ENCODE measurements at places on chromosomes 1 and 21. TPM values are rescaled to one million over a fixed set of nuclear protein-coding genes. Genes with fewer than 3 reads are reported as not detected.
A peak's percentile ranks its signal among the peaks of the same experiment; 100 is the strongest.

The CELA2B gene
- not detected for total RNA-seq

The POU2F1 gene
- total RNA-seq = 48.6 TPM

The COA7 gene
- 7.3 TPM for total RNA-seq

The FCRL1 gene
- not detected for total RNA-seq

The S100A14 gene
- total RNA-seq = 112 TPM

The ELF3 gene
- 55.2 TPM for total RNA-seq

The ZNF683 gene
- not detected for total RNA-seq

The B3GALT6 gene
- total RNA-seq = 35.4 TPM

The CRYAA gene
- total RNA-seq = not detected

DNA sequence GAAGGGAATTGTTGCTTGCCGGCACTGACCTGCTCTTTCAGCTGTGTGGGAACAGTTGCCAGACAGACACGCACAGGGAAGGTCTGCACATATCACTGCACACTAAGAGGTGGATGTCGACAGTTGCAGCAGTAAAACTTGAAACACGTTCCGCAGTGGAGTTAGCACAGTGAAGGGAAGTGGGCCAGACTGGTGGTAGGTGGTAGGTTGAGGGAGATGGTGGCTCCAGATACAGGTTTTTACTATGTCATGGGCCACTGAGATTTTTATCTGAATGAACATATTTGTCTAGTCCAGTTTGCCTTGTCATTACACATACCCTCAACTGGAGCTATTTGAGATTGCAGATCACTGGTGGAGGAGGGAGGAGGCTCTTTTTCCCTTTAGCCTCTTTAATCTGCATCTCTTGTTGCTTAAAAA lies 13.5 kb downstream of the MRPS6 start:
- DNase-seq = no peak
- peaks cover 14% of the 10 kb centered on the region for H3K4me1 ChIP-seq
- no peaks in the 10 kb centered on the region for H3K27me3 ChIP-seq
- H3K4me3 ChIP-seq = no peak overlapping the region
- peaks cover 80% of the 10 kb centered on the region for H3K36me3 ChIP-seq

GRCh38 chr21:33391656-33392055 lies 11.6 kb upstream of the IFNGR2 start:
- no peaks in the 10 kb centered on the region for H3K27me3 ChIP-seq
- no peaks in the 10 kb centered on the region for H3K4me1 ChIP-seq
- no peak for DNase-seq
- no peaks in the 10 kb centered on the region for H3K36me3 ChIP-seq
- no peak overlapping the region for H3K27ac ChIP-seq

DNA sequence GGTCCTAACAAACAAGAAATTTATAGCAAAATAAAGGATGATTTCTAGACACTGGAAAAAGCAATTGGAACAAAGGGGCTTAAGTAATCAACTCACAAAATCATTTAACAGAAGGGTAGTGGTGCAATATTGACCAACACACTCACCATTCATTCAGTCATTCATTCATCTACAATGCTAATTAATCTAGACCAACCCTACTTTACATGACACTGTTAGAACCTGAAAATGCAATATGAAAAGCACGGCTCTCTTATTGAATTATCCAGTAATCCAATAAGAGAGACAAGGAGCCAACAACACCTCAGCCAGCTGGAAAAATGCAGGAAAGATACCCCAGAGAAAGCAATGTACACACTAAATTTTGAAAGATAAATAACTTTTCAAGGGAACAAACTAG lies 310.8 kb upstream of the NR5A2 start:
- peaks cover 9% of the 10 kb centered on the region for H3K4me1 ChIP-seq
- no peaks in the 10 kb centered on the region for H3K36me3 ChIP-seq
- H3K4me3 ChIP-seq = no peak overlapping the region

DNA sequence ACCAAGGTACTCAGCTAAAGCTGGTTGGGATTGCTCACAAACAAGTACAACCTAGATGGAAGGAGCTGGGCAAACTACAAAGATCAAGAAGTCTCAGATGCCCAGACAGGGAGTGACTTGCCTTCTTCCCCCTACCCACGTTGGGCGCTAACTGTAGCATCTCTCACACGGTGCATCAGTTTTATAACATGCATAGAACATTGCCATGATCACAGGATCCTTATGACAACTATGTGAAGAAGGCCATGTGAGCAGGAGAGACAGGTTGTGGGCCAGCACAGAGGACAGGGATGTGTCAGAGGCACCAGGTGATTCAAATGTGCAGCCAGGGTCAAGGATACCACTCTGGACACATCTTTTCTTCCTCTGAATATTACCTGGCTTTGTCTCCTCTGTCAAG lies 28.3 kb upstream of the CYP4B1 start:
- H3K4me1 ChIP-seq = no peaks in the 10 kb centered on the region
- DNase-seq = no peak
- H3K36me3 ChIP-seq = no peaks in the 10 kb centered on the region
- peak overlapping the region; percentile 46 for H3K4me3 ChIP-seq
- no peaks in the 10 kb centered on the region for H3K27me3 ChIP-seq

- no peaks in the 10 kb centered on the region for H3K4me1 ChIP-seq
- no peaks in the 10 kb centered on the region for H3K36me3 ChIP-seq
- H3K27me3 ChIP-seq = no peaks in the 10 kb centered on the region
- no peak overlapping the region for H3K4me3 ChIP-seq
- H3K27ac ChIP-seq = no peak overlapping the region
- DNase-seq = no peak
These were observed 11.4 kb upstream of the ERI3 start for GRCh38 chr1:44366371-44366975.

DNA sequence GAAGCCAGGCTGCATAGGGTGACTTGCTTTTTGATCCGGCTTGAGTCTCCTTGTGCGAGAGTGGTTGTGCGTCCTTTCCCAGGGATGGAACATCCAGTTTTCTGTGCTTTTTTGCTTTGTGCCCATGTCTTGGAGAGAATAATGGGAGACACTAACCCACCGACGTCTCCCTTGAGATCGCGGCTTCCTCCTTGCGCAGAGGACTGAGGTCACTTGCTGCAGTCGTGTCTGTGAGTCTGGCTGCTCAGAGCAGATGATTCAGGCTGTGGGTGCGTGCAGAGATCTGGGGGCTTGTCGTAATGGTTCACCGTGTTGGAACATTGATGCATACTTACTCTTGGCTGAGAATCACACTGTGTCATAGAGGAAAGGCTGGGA lies 164.5 kb upstream of the CACNA1E start:
- DNase-seq = no peak
- no peaks in the 10 kb centered on the region for H3K36me3 ChIP-seq
- H3K27ac ChIP-seq = no peak overlapping the region
- H3K4me1 ChIP-seq = no peaks in the 10 kb centered on the region
- H3K4me3 ChIP-seq = peak overlapping the region; percentile 79

DNA sequence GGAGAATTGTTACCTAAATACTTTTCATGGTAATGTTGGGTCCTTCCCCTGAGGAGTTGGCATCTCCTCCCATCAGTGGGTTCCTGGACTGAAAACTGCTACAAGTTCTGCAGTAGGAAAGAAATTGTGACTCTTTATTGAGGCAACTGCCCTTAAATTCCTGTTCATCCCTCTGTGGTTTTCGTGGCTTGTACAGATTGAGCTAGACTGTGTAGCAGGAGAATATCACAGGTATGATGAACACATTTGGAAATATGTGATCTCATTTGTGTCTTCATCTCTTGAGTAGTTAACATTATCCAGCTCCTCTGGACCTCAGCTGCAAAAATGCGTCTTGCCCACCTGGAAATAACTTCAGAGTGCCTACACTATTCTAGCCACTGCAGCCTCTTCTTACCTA lies 390.6 kb downstream of the PTPRC start:
- H3K27me3 ChIP-seq = no peaks in the 10 kb centered on the region
- H3K36me3 ChIP-seq = no peaks in the 10 kb centered on the region
- DNase-seq = no peak
- no peak overlapping the region for H3K27ac ChIP-seq

DNA sequence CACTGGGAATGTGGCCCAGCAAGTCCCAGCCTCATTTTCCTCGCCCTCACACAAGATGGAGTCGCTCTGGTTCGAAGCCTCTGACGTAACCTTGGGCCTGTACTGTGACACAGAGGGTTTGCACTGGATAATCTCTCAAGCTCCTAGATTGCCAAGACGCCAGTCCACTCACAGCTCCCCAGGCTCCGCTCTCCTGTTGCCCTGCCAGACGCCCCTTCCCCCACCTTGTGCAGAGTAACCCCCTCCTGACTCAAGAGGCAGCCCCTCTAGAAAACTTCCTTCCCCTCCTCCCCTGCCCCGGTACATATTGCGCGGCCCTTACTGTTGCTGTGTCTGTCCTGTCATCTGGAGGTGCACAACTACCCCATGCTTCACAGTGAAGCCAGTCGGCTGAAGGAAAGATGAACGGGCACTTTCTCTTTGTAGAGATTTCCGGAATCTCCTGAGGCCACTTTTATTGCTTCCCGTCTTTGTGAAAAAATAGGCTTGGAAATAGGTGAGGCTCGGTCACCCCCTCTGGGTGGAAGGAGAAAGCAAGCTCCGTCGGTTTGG lies 981 bp upstream of the KIAA1614 start:
- no peaks in the 10 kb centered on the region for H3K36me3 ChIP-seq
- peak overlapping the region; percentile 67 for H3K4me3 ChIP-seq
- H3K27me3 ChIP-seq = peaks cover 30% of the 10 kb centered on the region
- H3K4me1 ChIP-seq = no peaks in the 10 kb centered on the region
- no peak overlapping the region for H3K27ac ChIP-seq

- H3K27me3 ChIP-seq = peaks cover 22% of the 10 kb centered on the region
- no peak overlapping the region for H3K27ac ChIP-seq
- peak; percentile 83 for DNase-seq
- H3K36me3 ChIP-seq = no peaks in the 10 kb centered on the region
These were observed 1.6 kb downstream of the COL11A1 start for GRCh38 chr1:103106426-103107341.

GRCh38 chr1:28039341-28039740 lies 49.1 kb downstream of the EYA3 start:
- no peak for DNase-seq
- no peak overlapping the region for H3K27ac ChIP-seq
- H3K36me3 ChIP-seq = peaks cover 56% of the 10 kb centered on the region
- H3K4me3 ChIP-seq = no peak overlapping the region

DNA sequence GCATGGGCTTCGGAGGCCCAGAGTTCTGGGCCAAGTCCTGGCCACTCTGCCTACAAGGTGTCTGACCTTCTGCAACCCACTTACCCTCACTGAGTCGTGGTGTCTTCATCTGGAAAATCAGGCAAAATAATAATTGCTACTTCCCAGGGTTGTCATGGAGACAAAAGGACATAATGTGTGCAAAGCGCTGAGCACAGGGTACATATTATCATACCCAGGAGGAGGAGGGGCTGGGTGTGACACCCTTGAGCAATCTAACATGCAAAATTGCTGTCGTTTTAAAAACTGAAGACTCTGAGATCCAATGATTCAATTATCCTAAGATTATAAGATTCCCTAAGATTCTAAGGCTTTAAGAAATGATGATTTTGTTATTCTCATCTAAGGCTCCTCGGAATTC lies 459.5 kb downstream of the PTPRU start:
- H3K4me3 ChIP-seq = no peak overlapping the region
- H3K4me1 ChIP-seq = no peaks in the 10 kb centered on the region
- no peak overlapping the region for H3K27ac ChIP-seq
- H3K27me3 ChIP-seq = no peaks in the 10 kb centered on the region
- no peak for DNase-seq
- no peaks in the 10 kb centered on the region for H3K36me3 ChIP-seq

- no peak overlapping the region for H3K27ac ChIP-seq
- H3K4me1 ChIP-seq = no peaks in the 10 kb centered on the region
- H3K4me3 ChIP-seq = no peak overlapping the region
- H3K36me3 ChIP-seq = no peaks in the 10 kb centered on the region
- no peaks in the 10 kb centered on the region for H3K27me3 ChIP-seq
- DNase-seq = no peak
These were observed 97.1 kb downstream of the ARHGEF10L start for GRCh38 chr1:17636612-17637011.

DNA sequence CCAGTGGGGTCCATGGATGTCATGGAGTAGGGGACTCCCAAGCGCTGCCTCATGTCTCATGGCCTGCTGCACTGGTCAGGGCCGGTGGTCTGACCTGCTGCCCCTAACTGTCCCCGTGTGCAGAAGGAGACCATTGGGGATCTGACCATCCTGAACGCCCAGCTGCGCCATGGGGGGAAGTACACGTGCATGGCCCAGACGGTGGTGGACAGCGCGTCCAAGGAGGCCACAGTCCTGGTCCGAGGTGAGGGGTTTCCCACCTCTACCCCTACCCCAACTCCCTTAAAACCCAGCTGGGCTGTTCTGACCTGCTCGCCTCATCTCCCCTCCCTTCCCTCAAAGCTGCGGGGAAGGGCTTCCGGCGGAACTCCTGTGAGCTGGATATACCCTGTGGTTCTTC lies 18.6 kb downstream of the TMEM81 start:
- peak; percentile 27 for DNase-seq
- no peaks in the 10 kb centered on the region for H3K4me1 ChIP-seq
- H3K27ac ChIP-seq = no peak overlapping the region
- no peak overlapping the region for H3K4me3 ChIP-seq
- no peaks in the 10 kb centered on the region for H3K27me3 ChIP-seq

DNA sequence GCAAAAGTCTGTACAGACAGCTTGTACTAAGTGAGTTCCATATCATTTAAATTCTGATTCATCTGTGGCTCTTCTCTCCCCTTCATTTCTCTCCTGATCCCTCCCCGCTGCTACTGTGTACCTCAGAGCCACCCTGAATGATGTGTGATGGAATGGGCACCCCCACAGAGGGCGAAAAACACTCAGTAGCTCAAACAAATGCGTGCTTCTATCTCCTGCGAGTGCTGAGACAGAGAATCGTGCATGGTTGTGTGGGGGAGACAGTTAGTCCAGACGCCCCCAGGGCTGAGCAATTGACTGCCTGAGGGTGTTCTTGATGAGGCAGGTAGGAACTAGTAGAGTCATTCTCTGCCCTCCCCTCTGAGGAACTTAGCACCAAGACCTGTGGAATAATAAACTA lies 269.8 kb downstream of the ZNF648 start:
- no peak overlapping the region for H3K27ac ChIP-seq
- no peak for DNase-seq
- H3K36me3 ChIP-seq = no peaks in the 10 kb centered on the region
- H3K4me1 ChIP-seq = no peaks in the 10 kb centered on the region
- H3K4me3 ChIP-seq = no peak overlapping the region

- peaks cover 2% of the 10 kb centered on the region for H3K4me1 ChIP-seq
- no peak overlapping the region for H3K27ac ChIP-seq
- H3K36me3 ChIP-seq = no peaks in the 10 kb centered on the region
- no peaks in the 10 kb centered on the region for H3K27me3 ChIP-seq
These were observed 12.4 kb upstream of the ZNF697 start for GRCh38 chr1:119660253-119661083.

DNA sequence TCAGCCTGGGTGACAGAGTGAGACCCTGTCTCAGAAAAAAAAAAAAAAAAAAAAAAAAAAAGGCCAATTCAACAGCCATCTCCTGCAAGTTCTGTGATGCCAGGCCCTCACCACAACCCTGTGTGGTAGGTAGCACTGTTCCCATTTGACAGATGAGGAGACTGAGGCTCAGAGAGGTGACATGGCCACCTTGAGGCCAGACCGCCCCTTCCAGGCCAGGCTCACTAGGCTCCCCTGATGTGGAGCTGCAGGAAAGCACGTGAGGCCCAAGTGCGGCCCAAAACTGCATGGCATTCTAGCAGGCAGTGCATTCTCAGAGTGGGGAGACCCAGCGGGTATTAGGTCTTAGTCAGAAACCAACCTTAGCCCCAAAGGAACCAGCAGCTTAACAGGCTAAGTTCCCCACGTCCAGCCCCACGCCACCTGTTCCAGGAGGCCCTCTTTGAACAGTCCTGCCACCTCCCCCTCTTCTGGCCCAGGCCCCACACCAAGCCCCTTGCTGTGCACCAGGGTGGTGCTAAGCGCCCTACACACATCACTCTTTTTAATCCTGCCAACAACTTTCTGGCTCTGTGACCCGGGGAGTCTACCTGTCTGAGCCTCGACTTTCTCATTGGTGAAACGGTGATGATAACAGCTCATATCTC lies 11.7 kb upstream of the ECE1 start:
- peak; percentile 48 for DNase-seq
- no peaks in the 10 kb centered on the region for H3K4me1 ChIP-seq
- no peaks in the 10 kb centered on the region for H3K36me3 ChIP-seq
- no peak overlapping the region for H3K4me3 ChIP-seq
- no peak overlapping the region for H3K27ac ChIP-seq

Measured in endodermal cell (in vitro differentiated cells).